ENCODE measurements at places on chromosomes 12 and 14.

DNA sequence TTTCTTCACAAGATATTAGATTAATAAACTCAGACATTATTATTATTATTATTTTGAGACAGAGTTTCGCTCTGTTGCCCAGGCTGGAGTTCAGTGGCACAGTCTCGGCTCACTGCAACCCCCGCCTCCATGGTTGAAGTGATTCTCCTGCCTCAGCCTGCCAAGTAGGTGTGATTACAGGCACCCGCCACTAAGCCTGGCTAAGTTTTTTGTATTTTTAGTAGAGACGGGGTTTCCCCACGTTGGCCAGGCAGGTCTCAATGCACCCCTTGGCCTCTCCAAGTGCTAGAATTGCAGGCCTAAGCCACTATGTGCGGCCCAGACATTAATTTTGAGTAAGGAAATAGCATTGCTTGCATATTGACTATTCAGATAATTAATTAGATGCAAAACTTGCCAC is 554.9 kb upstream of the LRFN5 start:
- DNase-seq, result no peak

DNA sequence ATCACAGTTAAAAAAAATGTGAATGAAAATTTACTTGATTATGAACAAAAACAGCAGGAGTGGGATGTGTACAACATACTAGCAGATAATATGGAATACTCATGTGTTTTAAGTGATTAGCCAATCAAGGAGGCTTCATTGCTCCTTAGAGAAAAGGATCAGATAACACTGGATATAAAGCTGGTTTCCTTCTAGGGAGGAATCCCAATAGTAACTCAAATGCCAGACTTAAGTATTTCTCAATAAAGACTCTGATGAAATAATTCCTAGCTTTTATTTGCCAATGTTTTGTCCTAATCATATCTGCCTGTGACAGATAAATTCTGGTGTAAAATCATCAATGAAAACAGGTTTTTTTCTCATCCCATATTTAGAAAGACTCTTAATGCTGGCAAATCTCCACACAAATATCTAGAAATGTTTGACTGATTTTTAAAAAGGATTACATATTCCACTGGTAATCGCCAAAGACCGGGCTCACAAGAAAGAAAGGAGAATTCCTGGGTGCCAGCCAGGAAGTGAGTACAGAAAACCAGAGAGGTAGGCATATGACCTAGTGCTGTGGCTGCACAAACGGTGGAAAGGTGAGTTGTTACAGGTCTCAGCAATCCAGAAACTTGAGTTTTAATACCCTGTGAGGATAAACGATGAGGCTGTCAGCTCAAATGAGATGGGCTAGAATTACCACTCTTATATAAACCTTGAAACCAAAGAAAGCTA is 108.6 kb upstream of the TTC7B start:
- no peak for DNase-seq

DNA sequence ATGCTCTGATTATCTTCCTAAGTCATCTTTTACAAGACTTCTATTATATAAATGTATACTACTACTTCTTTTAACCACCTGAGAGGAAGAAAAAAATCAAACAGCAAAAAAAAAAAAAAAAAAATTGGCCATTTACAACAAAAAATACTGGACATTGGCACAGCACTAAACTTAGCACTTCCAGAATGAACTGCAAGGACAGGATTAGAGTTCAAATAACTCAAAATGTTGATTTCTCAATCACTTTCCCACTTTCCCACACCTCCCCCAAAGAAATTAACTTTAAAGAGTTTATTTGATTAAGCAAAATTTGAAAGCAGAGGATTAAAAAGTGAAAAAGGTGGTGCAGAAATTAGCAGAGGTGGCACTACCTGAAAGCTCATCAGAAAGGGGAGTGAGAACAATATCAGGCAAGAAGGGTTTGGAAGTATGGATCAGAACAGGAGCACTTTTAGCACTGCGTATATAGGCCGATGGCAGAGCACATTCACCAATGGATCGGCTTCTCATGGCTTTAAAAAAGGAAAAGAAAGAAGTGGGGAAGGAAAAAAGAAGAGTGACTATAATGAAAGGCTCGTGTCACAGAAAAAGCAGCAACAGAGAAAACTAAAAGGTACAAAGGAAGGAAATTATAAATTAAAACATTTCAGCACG is 109.2 kb downstream of the RALGAPA1 start:
- no peak for DNase-seq

DNA sequence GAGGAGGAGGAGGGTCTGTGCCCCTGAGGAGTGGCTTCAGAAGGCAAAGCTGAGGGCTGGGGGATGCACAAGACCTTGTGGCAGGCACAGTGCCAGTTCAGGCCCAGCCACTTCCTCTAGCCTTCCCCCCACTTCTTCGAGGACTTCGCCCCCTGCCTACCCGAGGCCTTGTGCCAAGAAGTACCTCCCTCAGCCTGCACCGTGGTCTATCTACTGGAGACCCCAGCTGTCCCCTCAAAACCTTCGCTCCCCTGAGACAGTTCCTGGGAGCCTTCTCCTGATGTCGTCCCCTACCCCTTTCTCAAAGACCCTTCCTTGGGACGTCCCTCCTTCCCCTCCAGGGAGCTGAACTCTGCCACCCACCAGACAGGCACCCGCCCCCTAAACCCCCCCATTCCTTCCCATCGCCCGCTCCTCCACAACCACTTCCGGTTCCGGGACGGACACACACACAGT is 604 bp downstream of the ZNF384 start:
- no peak for DNase-seq

DNA sequence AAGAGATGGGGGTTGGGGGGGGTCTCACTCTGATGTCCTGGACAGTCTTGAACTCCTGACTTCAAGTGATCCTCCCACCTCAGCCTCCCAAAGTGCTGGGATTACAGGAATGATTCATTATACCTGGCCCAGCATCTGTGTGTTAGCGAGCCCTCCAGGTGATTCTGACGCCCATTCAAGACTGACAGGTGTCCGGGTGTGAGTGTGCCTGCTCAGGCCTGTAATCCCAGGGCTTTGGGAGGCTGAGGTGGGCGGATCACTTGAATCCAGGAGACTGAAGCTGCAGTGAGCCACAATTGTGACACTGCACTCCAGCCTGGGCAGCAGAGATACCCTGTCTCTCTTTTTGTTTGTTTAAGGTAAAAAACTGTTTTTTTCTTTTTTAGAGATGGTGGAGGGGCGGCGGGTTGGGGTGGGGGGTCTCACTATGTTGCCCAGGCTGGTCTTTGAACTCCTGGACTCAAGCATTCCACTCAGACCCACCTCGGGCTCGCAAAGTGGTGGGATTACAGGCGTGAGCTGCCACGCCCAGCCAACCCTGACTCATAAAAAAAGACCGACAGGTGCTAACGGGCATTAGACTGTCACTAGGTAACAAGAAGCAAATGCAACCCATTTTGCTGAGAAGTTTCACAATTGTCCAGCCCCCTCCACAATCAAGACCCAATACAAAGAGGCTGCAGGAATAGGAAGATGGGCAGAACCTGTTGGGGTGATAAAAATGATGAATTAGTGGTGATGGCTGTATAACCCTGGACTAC is 4.7 kb downstream of the VSIG10 start:
- DNase-seq, result no peak

DNA sequence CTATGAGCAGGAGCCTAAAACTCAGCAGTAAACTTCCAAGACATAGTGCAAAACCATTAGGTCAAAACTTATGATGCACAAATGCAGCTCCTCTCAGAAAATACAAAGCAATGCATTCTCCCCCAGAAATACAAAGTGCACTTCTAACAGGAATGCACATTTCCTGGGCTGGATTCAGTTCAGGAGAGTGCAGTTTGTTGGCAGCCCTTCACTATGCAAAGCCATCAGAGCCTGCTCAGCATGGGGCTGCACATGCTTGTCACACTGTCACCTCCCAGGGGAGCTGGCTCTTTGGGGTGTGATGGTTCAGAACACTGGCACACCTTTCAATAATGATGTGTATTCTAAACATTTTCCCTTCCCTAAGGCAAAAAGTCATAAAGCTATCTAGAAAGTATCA is 110.4 kb downstream of the KCNK10 start:
- DNase-seq, result no peak

DNA sequence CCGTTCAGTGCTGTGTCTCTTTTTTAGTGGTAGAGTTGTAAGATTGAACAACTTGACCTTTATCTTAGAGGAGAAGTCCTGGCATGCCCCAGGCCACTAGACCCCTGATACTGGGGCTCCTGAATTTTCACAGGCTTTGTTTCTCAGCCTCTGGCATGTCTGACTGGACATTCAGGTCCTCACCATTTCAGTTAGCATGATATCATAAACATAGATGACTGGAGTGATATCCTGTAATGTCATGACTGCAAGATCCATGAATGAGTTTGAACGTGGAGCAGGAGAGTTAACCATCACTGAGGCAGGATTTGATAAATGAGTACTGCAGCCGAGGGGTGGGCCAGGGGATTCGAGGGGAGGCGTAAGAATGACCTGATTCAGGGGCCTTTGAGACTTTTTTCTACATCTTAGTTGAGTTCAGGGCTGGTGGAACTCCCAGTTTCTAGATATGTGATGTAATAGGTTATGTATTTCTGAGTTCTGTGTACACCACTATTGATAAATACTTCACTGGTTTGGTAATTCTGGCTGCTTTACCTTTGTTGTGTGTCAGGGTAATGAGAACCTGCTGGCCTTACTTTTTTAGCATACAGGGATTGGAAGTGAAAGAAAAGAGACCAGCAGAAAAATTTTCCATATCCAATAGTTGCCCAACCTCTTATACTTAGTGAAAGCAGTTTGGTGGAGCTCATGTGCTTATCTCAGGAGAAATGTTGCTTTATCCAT is 217.0 kb downstream of the SYNE2 start:
- DNase-seq, result no peak

DNA sequence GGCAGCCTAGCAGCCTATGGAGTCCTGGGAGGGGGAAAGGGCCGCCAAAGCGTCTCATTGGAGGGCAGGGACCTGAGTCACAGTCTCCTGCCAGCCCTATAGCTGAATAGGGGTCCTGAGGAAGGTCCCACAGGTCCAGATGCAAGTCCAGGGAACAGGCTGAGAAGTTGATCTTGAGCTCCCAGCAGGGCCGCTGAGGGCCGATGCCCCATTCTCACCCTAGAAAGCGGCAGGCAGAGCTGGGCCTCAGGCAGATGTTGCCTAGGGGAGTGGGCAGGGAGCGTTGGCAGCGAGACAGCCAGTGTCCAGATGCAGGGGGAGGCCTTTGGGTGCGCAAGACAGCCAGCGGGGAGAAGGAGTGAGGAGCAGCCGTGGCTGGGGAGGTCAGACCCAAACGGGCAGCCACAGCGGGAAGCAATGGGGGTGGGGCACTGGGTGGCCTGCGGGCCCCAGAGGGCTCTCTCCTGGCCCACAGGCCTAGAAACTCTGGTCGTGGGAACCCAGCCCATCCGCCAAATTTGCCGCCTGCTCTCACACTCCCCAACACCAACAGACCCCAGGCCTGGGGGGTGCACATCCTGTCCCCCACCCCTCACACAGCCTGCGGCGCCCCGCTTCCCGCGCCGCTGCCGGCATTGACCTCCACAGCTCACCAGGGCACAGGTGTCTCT is 1.1 kb downstream of the HDAC7 start:
- no peak for DNase-seq

DNA sequence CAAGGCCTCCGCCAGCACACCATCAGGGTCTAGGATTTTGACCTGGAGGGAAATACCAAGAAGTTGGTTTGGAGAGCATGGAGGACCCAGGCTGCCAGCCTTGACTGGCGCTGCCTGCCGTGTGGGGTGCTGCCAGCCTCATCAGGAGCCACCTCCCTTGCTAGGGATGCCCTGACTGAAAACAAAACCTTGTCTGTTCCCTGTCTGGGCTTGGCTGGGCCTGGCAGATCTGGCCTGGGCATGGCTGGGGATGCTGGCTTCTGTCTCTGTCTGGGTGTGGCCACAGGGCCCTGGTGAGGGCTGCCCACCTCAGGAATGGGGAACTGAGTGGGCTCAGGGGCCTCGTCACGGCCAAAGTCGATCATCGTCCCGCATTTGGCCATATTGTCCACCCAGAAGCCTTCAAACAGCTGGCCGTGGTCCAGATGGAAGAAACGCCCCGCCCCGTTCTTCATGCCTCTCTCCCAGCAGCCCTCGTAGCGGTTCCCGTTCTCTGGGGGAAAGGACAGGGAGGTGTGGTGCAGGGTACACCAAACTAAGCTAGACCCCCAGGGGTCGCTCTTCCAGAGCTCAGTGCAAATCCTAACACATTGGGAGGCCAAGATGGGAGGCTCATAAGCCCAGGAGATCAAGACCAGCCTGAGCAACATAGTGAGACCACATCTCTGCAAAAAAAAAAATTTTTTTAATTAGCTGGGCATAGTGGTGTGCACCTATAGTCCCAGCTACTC is 16.5 kb downstream of the MORN3 start:
- no peak for DNase-seq

- DNase-seq, result no peak
Observed at GRCh38 chr12:118237908-118238307, 102.0 kb downstream of the PEBP1 start.

- no peak for DNase-seq
Observed at GRCh38 chr14:50670196-50670865, 2.2 kb upstream of the SAV1 start.

DNA sequence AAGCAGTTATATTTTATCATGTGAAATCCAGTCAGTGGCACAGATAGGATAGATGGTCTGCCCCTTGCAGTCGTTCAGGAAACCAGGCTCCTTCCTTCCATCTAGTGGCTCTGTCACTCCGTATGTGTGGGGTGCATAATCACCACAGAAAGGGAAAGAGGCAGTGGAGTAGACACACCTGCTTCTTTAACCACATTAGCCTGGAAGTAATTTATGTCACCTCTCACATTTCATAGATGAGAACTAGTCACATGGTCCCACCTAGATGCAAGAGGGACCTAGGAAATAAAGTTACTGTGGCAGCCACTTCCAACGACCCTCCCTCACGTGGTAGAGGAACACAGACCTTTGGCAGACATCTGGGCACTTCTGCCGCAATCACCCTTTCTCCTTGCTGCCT is 14.2 kb upstream of the RNU6-8 start:
- no peak for DNase-seq

GRCh38 chr12:108966378-108967151 is 54.3 kb downstream of the SVOP start:
- peak; percentile 30 for DNase-seq

DNA sequence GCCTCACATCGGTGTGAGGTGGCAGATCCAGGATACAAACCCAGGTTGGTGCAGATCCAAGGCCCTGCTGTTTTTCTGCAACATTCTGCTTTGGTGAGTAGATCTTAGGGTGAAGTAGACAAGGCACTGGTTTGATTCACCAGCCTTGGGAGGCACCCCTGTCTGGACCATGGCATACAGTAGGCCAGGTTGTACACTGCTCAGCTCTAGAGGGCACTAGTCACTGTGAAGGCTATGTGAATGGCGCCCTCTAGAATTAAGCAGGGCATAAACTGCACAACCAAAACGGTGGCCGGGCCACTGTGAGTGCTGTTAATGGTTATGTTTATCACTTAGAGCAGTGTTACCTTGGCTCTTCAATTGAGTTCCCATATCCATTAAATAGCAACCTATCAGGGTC is 280.6 kb upstream of the PWP1 start:
- no peak for DNase-seq
